ENCODE measurements at places on chromosomes 2 and 18. TPM values are rescaled to one million over a fixed set of nuclear protein-coding genes. Genes with fewer than 3 reads are reported as not detected.
A peak's percentile ranks its signal among the peaks of the same experiment; 100 is the strongest.

The ALPI gene
- total RNA-seq, result not detected

The VIL1 gene
- total RNA-seq, result 305 TPM

DNA sequence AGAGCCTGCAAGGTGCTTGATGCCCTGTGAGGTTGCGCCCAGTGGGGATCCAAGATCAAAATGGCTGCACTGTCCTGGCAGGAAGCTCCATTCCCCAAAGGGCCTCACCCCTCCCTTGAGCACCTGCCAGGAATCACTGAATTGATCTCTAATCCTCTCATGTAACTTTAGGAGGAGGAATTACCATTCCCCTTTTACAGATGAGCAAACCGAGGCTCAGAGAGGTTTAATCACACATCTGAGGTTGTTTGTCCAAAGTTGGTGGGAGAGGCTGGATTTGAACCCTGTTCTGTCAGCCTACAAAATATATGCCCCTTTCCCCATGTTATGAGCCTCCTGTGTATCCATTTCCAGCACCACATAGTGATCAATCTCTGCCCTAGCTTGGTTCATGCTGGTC is 10.5 kb downstream of the ASIC4 start:
- peaks cover 64% of the 10 kb centered on the region for H3K27me3 ChIP-seq
- no peak overlapping the region for H3K4me3 ChIP-seq
- no peak for DNase-seq

The SLC40A1 gene
- 14.6 TPM for total RNA-seq

The SERPINB7 gene
- not detected for total RNA-seq

The SGPP2 gene
- total RNA-seq, result 19.8 TPM

The SPHKAP gene
- total RNA-seq, result 0.07 TPM

The STRN gene
- 17.6 TPM for total RNA-seq

DNA sequence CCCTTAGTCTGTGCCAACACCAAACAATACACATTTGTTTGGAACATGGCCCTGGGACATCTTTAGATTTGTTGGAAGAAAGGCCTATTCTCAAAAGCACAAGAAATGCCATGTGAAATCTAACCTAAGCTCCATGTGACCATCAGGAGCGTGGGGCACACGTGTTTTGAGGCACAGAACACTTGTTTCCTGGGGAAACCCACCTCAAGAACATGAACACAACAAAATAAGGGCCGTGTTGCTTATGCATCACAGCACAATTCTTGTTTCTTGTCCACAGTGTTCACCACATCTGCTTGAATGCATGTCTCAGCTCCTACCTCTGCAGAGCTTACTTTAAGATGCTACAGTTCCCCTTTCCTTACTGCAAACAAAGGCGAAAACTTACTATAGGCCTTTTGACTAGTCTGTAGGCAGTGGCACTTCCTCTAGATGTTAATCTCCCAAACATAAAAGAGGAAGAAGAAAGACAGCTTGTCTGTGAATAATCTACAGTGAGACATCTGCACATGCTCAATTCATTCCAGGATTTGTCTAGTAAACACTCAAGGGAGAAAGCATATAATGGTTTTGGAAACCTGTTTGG is 165.0 kb downstream of the ANKRD44 start:
- peaks cover 2% of the 10 kb centered on the region for H3K4me1 ChIP-seq
- no peak for DNase-seq

- no peaks in the 10 kb centered on the region for H3K36me3 ChIP-seq
- no peak for DNase-seq
- no peak overlapping the region for H3K27ac ChIP-seq
- H3K4me3 ChIP-seq, result no peak overlapping the region
- H3K4me1 ChIP-seq, result peaks cover 23% of the 10 kb centered on the region
These were observed 214.1 kb upstream of the COPS8 start for GRCh38 chr2:236871500-236872001.

DNA sequence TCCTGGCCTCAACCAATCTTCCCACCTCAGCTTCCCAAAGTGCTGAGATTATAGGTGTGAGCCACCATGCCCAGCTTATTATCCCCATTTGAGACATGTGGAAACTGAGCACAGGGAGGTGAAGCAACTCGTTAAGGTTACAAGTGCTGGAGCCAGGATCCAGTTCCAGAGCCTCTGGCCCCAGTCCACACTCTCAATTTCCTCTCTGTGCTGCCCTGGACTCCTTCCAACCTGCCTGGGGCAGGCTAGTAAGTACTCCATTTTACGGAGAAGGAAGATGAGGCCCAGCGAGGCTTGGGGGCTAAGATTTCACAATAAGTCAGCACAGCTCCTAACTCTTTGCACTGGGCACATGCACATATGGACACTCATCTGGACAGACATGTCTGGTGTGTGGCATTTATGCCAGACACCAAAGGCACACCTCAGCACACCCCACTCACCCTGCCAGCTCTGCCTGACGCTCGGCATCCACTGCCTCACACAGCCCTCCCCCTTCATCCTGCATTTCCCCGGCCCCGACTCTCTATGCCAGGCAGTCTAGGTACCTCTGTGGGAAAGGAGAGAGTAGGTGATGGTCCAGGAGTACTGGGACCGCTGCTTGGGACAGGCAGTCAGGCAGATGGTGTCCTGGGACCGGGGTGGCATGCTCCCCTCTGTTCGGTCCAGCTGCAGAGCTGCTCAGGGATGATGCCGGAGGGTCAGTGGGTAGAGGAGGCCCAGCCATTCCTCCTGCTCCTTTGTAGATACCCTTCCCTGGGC is 20.5 kb downstream of the CFAP65 start:
- H3K36me3 ChIP-seq, result no peaks in the 10 kb centered on the region
- no peaks in the 10 kb centered on the region for H3K4me1 ChIP-seq
- peaks cover 47% of the 10 kb centered on the region for H3K27me3 ChIP-seq
- DNase-seq, result no peak
- peak overlapping the region; percentile 34 for H3K27ac ChIP-seq

DNA sequence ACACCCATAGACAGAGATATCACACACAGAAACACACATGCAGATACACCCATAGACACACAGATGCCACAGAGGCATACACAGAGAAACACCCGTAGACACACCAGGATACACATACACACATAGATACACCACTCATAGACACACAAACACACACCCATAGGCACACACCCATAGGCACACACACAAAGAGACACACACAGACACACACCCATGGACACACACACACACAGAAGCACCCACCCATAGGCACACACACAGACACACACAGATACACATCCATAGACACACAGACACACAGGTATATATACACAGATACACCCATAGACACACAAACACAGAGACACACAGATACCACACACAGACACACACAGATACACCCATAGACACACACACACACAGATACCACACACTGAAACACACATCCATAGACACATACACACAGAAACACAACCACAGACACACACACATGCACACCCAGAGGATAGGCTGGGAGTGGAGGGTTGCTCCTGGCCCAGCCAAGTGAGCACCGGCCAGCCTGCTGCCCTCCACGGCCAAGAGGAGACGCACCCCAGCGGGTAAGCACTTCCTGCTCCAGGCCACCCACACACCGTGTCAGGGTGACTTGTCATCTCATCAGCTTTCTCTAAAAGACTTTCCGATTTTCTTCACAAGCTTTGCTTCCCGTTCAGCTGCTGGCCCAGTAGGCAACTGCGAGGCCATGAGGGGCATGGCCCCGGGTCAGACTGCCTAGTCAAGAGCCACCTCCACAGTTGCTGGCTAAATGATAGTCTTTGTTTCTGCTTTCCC is 14.1 kb upstream of the CNNM3 start:
- no peak for DNase-seq
- H3K36me3 ChIP-seq, result peaks cover 6% of the 10 kb centered on the region
- peaks cover 4% of the 10 kb centered on the region for H3K4me1 ChIP-seq
- no peaks in the 10 kb centered on the region for H3K27me3 ChIP-seq

DNA sequence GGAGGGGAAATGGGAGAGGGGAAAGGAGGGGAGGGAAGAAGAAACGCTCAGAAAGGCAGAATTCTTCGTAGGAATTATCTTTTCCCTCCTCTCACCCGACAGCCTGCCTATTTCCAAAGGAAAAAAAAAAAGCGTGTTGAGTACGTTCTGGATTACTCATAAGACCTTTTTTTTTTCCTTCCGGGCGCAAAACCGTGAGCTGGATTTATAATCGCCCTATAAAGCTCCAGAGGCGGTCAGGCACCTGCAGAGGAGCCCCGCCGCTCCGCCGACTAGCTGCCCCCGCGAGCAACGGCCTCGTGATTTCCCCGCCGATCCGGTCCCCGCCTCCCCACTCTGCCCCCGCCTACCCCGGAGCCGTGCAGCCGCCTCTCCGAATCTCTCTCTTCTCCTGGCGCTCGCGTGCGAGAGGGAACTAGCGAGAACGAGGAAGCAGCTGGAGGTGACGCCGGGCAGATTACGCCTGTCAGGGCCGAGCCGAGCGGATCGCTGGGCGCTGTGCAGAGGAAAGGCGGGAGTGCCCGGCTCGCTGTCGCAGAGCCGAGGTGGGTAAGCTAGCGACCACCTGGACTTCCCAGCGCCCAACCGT is at the start of gene GAD1:
GAD1 (plus strand) TSS at position 384 of the 589 bp plus-strand sequence. CDS start 1,705 bp downstream, outside the sequence.
- peak within 1 kb of the TSS; percentile 67 for H3K27ac ChIP-seq
- H3K27me3 ChIP-seq, result peaks cover 89% of the 10 kb centered on the region
- H3K4me3 ChIP-seq, result peak within 1 kb of the TSS; percentile 66
- peak; percentile 47 for DNase-seq
- H3K36me3 ChIP-seq, result no peaks in the 10 kb centered on the region

The ANKRD62 gene
- not detected for total RNA-seq

GRCh38 chr2:188582211-188582610 is 290.5 kb downstream of the GULP1 start:
- no peak overlapping the region for H3K4me3 ChIP-seq
- H3K27ac ChIP-seq, result no peak overlapping the region
- no peaks in the 10 kb centered on the region for H3K4me1 ChIP-seq
- H3K27me3 ChIP-seq, result no peaks in the 10 kb centered on the region
- no peak for DNase-seq
- peaks cover 5% of the 10 kb centered on the region for H3K36me3 ChIP-seq

DNA sequence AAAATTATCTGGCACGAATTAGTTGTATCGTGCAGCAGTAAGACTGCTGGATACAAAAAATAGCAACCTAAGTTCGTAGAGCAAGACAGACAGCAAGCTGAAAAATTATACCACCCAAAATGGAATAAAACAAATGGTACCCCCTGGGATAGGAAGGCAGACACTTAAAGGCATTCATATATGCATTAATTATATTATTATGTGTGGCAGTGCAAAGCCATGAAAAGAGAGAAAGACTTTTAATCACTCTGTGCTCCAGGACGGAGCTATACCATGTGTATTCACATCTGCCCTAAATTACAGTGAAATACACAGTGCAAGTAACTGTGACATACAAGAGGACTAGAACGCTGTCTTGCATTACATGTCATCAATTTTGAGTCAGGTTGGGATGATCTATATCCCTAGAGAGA is 235.9 kb downstream of the GULP1 start:
- H3K4me3 ChIP-seq, result no peak overlapping the region
- peaks cover 4% of the 10 kb centered on the region for H3K4me1 ChIP-seq
- DNase-seq, result no peak
- no peak overlapping the region for H3K27ac ChIP-seq

DNA sequence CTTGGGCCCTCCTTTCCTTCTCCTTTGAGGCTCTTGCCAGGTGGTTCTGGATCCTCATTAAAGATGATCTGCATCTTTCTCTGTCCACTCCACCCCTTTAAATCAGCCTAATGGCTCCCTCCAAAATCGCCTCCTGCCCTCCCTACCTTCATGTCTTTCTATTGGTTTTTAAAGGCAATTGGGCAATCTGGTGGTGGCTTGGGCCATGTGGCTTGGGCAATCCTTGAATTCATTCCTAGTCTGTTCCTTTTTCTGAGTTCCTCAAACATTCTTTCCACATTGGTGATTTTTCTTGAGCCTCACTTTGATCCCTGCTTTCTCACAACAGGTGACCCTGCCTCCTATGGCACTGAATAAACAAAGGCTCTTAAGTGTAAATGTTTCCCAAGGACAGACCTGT is 266.2 kb upstream of the REV1 start:
- H3K4me3 ChIP-seq, result no peak overlapping the region
- H3K27ac ChIP-seq, result no peak overlapping the region
- peaks cover 2% of the 10 kb centered on the region for H3K4me1 ChIP-seq
- DNase-seq, result no peak
- no peaks in the 10 kb centered on the region for H3K36me3 ChIP-seq

The COL3A1 gene
- 30.4 TPM for total RNA-seq

DNA sequence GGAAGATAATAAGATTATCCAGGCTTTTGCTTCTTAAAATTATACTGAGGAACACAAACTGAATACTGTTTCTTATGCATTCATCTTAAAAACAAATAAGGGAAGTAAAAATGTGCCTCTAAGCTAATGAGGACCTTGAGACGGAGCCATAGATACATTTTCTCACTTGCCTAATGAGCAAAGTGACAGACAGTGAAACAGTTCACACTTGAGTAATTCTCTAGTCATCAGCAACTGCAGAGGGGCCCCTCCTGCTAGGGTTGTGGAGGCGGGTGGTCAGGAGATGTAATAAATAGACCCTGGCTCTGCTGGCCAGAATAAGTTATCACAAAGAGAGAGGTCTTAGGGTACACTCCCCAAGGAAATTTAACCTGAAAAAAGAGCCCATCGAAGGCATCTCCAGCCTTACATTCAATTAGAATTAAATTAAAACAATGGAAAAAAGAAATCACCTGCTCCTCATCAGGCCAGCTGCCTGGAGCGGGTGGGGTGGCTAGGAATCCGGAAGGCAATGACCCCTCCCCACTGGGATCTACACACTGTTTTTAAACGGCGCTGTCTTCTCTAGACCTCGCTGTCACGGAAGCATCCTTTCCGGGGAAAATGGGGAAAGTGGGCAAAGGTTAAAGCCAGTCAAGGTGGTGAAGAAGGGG is 32.6 kb upstream of the INSIG2 start:
- H3K27ac ChIP-seq, result no peak overlapping the region
- H3K4me1 ChIP-seq, result peaks cover 9% of the 10 kb centered on the region
- peaks cover 2% of the 10 kb centered on the region for H3K27me3 ChIP-seq
- DNase-seq, result no peak
- H3K36me3 ChIP-seq, result no peaks in the 10 kb centered on the region

The GEN1 gene
- total RNA-seq, result 21.7 TPM

The GRHL1 gene
- 14.4 TPM for total RNA-seq

DNA sequence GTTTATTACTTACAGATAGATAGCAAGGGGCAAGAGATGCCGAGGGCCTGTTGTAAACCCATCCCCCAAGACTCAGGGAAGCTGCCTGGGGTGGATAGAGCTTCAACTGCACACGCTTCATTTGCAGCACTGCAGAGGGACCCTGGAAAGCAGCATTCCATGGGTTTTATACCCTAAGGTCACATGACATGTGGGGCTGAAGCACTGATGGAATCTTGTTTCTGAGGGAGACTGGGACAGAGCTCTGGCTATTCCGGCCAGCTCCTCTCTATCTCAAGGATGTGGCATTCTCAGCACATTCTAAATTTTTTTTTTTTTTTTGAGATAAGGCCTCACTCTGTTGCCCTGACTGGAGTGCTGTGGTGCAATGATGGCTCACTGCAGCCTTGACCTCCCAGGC is 300.1 kb downstream of the MYCN start:
- no peak overlapping the region for H3K27ac ChIP-seq
- DNase-seq, result no peak
- H3K27me3 ChIP-seq, result peaks cover 13% of the 10 kb centered on the region
- peaks cover 14% of the 10 kb centered on the region for H3K4me1 ChIP-seq

GRCh38 chr2:57881998-57882888 is 164.4 kb upstream of the VRK2 start:
- no peaks in the 10 kb centered on the region for H3K27me3 ChIP-seq
- no peak overlapping the region for H3K27ac ChIP-seq
- H3K36me3 ChIP-seq, result no peaks in the 10 kb centered on the region
- no peak for DNase-seq
